NCI-H1694 treated with DMSO at 0.1 percent for 48 hours (cell line): ENCODE measurements at places on chromosomes 11 and 22.
A peak's percentile ranks its signal among the peaks of the same experiment; 100 is the strongest.

DNA sequence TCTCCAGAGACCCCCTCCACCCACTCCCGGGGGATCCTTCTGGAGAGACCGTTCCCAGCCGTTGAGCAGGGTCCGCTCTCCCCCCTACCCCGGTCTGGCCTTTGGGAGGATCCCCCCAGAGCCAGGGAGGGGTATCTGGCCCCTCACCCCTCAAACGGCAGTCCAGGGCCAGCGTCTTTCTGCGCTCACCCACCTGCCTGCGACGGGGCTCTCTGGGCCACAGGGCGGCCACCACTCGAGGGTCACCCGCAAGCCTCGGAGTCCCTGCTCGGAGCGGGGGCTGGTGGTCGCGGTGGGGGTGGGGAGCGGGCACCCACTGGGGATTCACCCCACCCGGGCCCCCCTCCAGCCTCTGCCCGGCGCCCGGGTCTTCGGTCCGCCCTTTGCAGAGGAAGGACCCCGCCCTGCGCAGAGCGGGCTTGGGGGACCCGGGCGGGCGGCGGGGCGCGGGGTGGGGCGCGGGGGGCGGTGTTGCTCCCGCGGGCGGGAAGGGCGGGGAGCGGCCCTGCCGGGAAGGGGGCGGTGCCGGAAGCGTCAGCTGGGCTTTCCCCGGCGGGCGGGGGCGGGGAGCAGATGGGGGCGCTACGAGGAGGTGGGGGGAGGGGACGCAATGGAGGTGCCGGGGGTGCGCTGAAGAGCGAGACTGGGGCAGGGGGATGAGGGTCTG is 16.6 kb downstream of the CRELD2 start:
- peak; percentile 39 for DNase-seq

DNA sequence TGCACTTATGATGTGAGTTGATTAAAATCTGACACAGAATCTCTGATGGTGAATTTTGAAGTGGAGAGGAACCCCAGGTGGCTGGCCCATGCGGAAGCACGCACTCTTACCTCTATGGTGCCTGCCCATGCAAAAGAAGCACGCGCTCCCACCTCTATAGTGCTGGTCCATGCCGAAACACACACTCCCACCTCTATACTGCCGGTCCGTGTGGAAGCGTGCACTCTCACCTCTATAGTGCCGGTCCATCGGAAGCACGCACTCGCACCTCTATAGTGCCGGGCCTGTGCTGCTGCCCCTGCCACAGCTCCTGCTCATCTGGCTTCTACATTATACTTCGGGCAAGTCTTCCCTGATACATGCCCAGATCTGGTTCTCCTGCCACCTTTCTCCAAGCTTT is 36.8 kb upstream of the SLC25A1 start:
- no peak for DNase-seq

DNA sequence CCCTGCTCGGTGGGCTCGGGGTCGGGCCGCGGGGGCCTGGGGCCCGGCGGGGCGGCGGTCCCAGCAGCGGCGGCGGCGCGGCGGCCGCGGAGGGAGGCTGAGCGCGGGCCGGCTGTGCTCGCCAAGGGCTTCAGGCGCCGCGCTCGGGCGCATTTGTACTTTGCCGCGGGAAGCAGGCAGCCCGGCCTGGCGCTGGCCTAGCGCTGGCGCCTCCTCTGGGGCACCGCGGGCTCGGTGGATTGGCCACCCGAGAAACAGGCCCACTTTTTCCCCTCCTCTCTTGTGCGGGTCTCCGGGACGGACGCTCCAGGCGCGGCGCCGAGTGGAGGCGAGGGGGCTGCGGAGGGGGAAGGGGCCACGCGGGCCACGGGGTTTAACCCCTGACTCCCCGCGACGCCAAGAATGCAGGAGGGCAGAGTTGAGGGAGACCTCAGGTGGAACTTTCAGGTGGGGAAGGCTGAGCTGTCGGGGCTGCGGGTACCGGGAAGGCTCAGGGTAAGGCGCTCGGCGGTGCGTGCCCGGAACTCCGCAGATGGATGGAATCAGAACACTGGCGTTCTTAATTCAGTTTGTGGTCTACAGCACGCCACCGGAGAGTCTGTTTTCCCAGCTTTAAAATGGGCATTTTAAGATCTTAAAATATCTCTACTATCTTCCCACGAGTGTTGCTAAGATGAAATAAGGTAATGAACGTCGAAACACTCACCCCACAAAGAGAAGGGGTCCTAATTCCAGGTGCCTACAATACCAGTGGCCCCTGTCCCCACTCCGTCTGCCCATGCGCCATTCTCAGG is at the start of gene CHRDL2:
CHRDL2 (minus strand) TSS at position 126 of the 794 bp plus-strand sequence. CDS start 538 bp downstream, outside the sequence.
- no peak for DNase-seq

- no peak for DNase-seq
Measured at GRCh38 chr11:120612513-120613263, 101.1 kb downstream of the GRIK4 start.

DNA sequence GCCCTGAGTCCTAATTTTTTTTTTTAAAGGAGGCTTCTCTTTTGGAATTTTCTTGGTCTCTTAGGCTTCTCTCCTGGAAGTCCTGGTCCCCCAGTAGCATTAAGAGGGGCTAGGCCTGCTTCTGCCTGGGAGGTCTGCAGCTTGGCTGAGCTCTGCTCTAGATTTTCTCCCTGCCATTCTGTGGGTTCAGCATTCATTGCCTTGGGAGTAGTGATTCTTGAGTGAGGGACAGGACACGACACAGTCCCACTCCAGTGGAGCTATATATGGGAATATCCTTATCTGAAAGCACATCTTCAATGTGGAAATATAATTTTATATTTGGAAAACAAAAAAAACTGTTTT is 3.7 kb downstream of the IGSF22 start:
- DNase-seq, result no peak

DNA sequence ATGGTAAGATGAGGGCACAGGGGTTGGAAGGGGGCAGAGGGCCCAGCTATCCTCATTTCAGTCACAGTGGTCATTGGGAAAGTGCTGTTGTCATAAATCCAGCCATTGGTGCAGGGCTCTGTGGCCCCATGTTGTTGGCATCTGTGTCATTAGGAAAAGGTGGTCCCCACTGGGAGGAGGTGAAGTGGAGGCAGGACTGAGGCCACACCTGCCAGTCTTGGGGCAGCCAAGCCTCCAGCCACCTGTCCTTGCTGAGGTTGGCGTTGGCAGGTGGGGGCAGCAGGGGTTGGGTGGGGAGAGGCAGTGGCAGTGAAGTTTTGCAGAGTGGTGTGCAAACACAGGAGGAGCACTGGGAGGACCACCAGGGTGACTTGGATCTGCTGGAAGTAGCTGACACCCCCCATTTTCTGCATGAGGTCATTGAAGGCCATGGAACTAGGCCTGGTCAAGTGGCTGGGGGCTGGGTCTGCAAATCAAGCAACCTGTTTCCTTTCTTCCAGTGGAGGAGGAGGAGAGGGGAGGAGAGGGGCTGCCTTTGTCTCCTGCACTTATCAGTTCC is 25.3 kb downstream of the SLC22A6 start:
- DNase-seq, result no peak

DNA sequence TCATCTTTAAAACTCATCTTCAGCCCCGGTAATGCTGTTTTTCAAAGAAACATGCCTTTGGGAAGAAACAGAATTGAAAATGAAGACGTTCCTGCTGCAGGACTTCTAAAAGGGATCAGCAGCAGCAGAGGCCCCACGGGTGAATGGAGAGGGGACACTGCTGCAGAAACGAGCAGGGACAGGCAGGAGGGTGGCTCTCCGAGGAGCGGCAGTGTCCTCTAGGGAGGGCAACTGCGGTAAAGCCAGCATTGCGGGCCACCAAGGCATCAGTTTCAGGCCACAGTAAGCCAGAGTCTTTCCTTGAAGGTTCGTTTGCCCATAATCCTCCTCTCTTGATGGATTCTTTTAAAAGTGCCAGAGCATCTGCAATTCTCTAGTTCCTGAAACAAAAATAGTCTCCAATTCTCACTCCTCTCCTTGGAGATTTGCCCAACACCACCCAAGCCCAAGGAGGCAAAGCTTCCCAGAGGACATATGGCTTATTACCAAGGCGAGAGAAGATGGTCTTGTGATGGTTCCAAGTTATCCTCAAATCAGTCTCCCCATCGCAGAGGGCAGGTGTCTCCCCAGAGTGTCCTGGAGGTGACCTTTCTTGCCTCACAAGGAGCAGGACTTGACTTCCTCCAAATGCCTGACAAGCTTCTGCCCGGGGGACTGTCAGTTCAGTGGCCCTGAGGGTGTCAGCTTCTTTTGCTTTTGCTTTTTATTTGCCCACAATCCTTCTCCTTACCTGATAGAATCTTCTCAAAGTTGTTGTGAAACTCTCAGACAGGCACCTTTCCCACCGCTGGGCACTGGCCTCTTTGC is 341.1 kb upstream of the B3GAT1 start:
- DNase-seq, result no peak

DNA sequence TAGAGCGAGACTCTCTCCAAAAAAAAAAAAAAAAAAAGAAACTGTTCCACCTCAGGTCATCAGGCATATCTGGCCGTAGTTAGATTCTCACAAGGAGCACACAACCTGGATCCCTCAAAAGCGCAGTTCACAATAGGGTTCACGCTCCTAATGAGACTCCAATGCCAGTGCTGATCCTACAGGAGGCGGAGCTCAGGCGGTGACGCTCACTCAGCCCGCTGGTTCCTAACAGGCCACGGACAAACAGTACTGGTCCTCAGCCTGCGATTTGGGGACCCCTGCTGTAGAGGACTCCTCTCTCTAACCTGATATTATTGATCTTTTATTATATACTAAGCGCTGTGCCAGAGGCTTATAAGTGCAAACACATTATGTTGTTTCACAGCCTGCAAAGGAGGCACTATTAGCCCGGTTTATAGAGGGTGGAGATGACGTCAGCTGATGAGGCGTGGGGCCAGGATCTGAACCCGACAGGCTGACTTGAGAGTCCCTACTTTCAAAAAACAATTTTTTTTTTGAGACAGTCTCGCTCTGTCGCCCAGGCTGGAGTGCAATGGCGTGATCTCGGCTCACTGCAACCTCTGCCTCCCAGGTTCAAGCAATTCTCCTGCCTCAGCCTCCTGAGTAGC is 4.9 kb upstream of the MAFF start:
- DNase-seq, result no peak

GRCh38 chr11:44531116-44531504 is 34.4 kb upstream of the CD82 start:
- DNase-seq, result no peak

GRCh38 chr11:125903711-125904659 is at the start of gene DDX25:
Gene DDX25, plus strand, starts transcription at chr11:125904508. Its CDS starts 10 bp downstream, at chr11:125904518.
- no peak for DNase-seq

DNA sequence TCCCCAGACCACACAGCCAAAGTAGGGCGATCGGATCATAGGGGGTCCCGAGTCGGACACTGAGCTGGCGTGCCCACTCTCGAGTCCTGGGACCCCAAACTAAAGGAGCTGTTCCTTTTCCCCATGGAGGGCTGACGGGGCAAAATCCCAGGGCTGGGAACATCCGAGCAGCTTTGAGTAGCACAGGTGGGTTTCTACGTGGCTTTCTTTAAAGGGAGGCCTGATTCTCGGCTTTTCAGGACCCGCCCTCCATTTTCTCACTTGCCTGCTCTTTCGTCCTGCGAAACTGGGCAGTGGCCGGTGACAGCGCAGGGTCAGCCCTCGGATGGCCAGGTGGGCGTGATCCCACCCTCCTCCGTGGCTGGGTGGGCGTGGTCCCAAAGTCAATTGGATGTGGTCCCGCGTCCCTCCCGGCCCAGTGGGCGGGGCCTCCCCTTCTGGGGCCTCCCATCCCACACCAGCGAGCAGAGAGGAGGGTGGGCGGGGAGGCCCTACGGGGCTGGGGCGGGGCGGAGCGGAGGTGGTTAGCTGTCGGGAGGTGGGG is 17.5 kb upstream of the TXNRD2 start:
- DNase-seq, result no peak

DNA sequence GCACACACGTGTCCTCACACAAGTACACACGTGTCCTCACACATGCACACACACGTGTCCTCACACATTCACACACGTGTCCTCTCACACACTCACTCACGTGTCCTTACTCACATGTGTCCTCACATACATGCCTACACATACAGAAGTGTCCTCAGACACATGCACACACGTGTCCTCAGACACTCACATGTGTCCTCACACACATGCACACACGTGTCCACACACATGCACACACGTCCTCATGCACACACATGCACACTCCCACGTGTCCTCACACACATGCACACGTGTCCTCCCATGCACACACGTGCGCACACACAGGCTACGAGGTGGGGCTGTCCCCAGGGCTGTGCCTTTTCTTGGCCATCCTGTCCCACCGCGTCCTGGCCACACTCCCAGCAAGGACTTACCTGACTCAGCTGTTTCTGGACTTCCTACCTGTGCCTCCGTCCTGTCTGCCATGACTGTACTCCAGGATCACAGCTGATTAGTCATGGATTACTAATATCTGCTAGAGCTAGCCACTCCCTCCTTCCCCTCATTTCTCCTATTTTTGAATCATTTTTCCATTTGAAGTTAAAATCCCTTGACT is 990.2 kb downstream of the BRD1 start:
- DNase-seq, result no peak

GRCh38 chr11:111330234-111330893 is 32.0 kb downstream of the POU2AF3 start:
- DNase-seq, result no peak

DNA sequence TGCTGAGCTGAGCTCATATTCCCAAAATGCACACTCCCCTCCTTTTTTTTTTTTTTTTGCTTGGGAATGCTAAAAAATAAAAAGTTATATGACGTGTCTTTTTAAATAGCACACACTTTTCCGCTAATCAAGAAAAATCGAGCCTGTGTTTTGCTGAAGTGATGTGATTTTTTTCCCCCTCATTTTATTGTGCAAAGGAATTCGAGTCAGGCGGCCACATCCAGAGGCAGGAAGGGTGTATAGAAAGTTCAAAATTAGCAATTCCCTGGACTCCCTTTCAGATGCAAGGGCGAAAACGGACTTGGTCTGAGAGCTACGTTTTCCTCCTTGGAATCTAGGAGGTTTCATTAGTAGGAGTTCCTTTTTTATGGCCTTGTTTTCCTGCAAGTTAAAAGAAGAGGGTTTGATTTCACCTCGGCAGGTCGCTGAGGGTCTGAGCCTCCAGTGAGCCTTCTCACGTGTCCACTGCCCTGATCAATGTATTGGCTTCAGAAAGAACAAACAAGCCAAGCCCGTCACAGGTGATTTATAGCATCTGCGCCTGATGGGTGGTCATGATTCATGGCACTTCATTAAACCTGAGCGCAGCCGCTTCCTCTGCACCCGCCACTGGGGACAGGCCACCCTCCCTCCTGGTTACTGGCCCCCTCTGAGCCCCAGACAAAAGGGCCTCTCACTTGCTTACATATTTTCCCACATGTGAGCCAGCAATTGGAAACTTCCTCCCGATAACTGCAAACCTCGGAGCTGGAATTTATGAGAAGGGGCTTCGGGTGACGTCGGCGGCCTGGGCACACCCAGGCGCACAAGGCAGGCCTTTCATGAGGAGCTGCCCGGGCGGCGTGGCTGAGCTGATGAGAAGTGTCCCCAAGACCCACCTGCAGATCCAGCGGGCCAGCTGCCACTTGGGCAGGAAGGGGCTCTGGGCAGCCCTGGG is 64.4 kb upstream of the LINC01488 start:
- DNase-seq, result no peak

- no peak for DNase-seq
Measured at GRCh38 chr11:12205330-12205729, 94.9 kb downstream of the MICAL2 start.
